ENCODE measurements at places on chromosomes 1 and 21.

DNA sequence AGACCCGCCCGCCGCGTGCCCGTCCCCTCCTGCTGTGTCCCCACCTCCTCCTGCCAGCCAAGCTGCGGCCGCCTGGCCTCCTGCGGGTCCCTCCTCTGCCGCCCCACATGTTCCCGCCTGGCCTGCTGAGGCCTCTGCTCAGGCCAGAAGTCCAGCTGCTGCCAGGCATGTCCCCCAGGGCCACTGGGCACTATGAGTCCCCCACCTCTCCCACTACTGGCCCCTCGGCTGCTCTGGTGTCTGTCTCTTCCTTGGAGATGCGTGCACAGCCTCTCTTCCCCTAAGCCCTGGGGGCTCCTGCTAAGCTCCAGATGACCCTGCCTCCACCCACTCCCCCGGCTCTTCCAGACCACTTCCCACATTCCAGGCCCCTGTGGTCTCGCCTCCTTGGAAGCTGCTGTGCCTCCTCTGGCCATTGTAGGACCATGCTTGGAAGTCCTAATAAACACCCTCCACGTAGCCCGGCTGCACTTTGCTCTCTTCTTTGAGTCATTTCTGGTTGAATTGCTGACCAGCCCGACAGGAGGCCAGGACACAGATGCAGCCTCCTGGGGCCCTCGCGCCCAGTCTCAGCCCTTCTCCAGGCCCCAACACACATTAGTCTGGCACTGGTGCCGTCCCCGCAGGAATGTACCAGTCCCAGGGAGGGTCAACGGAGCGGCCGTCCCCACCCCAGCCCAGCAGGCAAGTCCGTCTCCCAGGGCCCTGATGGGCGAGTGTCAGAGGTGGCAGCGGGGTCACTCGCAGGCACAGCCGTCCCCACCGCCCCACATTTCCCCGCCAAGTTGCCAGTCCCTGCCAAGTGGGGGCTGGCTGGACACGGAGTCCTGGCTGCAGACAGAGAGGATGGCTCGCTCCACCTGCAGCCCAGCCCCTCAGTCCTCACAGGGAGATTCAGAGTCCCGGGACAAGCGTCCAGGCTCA lies 1.1 kb downstream of the KRTAP10-12 start:
- DNase-seq, result no peak

DNA sequence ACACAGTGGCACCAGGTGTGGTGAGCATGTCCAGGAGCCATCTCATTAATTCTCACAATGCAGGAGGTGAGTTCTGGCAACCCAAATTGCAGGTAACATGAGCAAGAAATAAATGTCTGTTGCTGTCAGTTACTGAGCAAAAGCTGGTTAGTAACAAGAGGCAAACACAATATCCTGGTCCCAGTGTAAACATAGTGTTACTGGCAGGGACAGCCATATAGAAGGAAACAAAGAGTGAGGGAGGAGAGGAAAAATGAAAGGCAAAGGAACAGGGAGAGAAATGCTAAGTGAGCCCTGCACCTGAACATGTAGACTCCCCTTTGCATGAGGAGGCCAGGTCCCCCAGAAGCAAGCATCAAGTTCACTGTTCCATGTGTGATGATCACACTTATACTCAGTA lies 203.6 kb downstream of the TRABD2B start:
- no peak for DNase-seq

DNA sequence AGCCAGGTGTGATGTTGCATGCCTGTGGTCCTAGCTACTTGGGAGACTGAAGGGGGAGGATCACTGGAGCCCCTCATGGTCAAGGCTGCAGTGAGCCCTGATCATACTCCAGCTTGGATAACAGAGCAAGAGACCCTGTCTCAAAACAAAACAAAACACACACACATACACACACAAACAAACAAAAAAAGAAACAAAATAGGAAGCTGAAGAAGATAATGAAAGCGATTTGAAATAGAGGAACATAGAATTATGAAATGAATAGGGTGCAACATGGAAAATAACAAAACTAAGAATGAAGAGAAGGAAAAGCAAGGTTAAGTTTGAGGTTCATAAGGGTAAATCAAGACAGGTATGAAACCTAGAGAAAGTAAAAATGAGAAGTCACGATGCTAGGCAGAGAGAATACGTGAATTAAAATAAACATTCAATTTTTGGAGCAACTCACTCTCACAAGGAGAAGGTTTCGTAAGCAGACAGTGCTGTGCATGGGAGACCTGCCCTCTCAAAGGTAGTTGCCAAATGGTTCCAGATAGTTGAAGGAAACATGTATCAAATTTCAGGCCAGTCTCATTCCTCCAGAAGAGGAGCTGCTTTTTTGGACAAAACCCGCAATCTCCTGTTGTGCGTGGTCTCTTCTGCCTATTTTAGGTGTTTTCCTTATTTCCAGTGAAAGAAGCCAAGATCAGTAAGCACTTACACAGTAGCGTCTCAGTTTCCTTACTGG lies 3.3 kb downstream of the CD46 start:
- DNase-seq, result no peak

- DNase-seq, result peak; percentile 67
Measured at GRCh38 chr1:89938171-89939055, 56.5 kb upstream of the ZNF326 start.

DNA sequence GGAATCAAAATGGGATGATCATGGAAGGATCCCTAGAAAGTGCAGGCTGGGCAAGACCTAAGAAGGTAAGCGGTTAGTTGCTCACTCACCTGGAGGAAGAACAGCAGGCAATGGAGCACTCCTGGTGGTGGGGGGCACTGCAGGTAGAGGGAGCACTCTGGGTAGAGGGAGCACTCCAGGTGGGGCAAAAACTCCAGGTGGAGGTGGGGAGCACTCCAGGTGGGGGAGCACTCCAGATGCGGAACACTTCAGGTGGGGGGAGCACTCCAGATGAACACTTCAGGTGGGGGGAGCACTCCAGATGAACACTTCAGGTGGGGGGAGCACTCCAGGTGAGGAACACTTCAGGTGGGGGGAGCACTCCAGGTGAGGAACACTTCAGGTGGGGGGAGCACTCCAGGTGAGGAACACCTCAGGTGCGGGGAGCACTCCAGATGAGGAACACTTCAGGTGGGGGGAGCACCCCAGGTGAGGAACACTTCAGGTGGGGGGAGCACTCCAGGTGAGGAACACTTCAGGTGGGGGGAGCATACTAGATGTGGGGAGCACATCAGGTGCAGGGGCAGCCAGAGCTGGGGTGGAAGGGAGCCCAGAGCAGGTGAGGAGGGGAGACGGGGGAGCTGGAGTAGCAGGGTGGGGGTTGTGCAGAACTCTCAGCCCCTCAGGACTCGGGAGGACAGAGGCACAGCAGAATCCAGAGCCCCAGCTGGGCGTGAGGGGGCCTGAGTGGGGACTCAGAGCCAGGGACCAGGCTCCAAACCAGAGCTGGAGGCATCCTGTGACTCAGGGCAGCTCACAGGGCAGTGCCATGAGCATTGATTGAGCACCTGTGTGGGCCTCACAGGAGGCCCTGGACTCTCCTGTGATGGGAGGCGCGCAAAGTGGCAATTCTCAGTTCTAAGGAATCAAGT lies 37.7 kb upstream of the COL6A1 start:
- DNase-seq, result no peak

DNA sequence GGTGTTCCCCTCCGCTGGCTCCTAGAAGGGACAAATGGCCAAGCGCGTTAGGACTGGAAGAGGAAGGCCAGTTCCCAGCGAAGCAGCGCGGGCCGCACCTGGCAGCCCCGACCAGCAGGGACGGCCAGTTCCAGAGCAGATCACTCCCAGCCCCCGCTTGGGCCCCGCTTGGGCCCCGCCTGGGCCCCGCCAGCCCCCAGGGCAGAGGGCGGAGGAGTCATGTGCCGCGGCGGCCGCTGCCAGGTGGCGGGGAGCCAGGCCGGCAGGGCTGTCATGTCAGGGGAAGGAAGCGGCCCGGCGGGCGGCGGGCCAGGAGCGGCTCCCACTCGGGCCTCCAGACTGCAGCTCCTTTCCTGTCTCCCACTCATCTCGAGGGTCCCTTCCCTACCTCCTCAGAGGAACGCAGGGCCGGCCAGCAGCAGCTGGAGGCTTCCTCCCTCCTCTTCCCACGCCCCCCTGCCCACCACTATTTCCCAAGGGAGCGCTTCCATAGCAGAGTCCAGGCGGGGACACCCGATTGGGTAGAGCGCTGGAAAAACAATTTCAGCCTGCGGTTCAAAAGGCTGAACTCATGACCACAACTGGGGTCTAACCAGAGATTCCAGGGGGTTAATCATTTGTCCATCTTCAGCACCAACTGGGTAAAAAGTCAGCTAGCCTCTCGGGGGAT lies 16.5 kb downstream of the ZNF697 start:
- DNase-seq, result peak; percentile 55

GRCh38 chr1:8560611-8561544 lies 243.0 kb downstream of the SLC45A1 start:
- peak; percentile 82 for DNase-seq
